GM13976 (cell line): ENCODE measurements at places on chromosomes 13 and 19.

- DNase-seq, result no peak
These were observed 6.8 kb downstream of the ZNF507 start for GRCh38 chr19:32352241-32352630.

DNA sequence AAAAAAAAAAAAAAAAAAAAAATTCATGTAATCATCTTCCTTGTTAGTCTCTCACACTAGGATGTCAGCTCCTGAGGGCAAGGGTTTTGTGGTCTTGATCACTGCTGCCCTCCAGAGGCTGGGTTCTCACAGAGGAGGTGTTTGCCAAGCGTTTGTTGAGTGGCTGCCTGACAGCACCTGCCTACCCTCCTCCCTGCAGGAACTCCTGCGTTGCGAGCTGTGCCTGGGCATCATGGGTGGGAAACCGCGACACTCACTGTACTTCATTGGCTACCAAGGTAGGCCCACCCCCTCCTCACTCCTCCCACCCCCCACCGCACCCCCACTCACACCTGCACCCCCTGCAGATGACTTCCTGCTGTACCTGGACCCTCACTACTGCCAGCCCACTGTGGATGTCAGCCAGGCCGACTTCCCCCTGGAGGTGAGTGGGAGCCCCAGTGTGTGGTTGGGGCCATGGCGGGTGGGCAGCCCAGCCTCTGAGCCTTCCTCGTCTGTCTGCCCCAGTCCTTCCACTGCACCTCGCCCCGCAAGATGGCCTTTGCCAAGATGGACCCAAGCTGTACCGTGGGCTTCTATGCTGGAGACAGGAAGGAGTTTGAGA lies 8.1 kb downstream of the ATG4D start:
- DNase-seq, result no peak

DNA sequence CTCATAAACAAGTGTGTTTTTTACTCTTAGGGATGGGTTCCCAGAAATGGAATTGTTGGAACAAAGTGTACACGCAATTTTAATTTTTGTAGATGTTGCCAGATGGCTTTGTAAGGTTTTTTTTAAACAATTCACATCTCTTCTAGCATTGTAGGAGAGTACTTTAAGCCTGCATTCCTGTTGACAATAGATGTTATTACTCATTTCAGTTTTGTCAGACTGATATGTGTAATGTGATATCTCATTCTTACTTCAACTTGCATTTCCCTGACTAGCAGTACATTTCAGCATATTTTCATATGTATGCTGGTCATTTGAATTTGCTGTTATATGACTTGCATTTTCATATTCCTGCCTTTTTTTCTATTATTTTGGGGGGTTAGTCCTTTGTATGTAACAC lies 186.6 kb upstream of the SLITRK6 start:
- no peak for DNase-seq

GRCh38 chr19:48246101-48246500 lies 9.6 kb downstream of the CARD8 start:
- no peak for DNase-seq

GRCh38 chr13:99959540-99960230 lies 11.9 kb downstream of the ZIC5 start:
- peak; percentile 40 for DNase-seq

- DNase-seq, result no peak
These were observed 29.0 kb downstream of the ZNF20 start for GRCh38 chr19:12111176-12111575.

- DNase-seq, result no peak
These were observed 56.2 kb downstream of the ABCC4 start for GRCh38 chr13:95245071-95245470.

GRCh38 chr19:27775395-27775794 lies 1437.6 kb downstream of the UQCRFS1 start:
- DNase-seq, result no peak

DNA sequence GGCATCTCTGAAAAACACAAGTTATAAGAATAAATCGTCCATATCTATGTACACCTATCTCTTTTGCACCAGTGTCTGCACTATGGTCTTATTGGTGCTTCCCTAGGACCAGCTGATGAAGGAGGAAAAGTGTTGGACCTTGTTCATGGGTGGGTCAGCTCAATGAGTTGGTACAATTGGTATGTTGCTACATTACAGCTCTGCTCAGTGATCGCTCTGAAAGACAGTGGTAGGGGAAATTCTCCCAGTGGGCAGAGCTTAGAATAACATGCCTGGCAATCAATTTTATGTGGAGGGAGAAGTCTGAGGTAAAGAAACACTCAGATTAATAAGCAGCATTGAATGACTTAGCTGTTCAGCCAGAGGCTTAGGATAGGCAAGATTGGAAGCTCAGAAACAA lies 138.7 kb upstream of the KL start:
- no peak for DNase-seq

DNA sequence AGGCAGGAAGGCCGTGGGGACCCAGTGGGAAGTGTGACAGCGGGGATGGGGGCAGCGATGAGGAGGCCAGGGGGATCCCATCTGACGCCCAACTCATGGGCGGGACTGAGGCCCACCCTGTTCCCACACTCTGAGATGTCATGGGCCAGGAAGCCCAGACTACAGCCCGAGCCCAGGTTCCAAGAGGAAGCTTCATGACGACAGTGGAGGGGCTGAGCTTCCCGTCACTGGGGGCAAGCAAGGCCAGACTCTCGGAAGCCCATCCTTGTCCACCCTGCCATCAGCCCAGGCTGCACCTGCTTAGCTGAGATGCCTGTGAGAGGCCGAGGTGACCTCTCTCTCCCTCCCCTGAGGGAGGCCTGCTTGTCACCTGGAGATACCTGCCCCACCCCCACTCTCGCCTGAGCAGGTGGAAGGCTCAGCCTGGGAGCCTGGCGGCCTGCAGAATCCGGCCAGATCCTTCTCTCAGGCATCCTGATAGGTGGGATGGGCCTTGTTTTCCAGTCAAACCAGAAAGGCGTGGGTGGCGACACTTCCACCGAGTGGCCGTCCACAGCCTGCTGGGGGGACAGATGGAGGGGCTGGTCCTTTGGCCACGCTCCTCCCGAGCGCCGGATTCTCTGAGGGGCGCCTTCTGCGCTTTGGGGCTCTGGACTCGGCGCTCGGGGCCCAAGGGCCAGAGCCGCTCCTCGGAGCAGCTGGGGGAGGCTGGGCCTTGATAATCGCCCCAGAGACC lies 4.8 kb downstream of the ZBTB7A start:
- DNase-seq, result no peak

GRCh38 chr13:36418022-36418805 lies 14.1 kb upstream of the CCNA1 start:
- no peak for DNase-seq

DNA sequence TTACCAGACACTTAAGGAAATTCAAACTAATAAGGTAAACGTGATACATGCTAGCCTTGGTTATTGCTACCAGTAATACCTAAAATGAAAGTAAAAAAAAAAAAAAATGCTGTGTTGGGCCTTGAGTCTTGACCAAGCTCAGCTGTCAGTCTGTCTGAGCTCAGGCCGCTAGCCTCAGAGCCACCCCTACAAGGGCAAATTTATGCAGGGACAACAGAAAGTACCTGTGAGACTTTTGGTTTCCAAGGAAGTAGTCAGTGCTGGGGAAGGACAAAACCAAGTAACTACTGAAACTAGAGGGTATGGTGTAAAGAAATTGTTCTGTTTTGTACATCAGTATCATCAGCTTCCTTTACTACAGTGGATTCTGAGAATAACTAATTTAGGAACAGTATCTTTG lies 134.3 kb upstream of the SLITRK5 start:
- DNase-seq, result no peak

- no peak for DNase-seq
These were observed 31.2 kb upstream of the CACNA1A start for GRCh38 chr19:13537454-13537853.

GRCh38 chr13:28983641-28984040 lies 163.5 kb downstream of the MTUS2 start:
- DNase-seq, result no peak

GRCh38 chr19:14514215-14514863 lies 3.9 kb downstream of the DNAJB1 start:
- no peak for DNase-seq

DNA sequence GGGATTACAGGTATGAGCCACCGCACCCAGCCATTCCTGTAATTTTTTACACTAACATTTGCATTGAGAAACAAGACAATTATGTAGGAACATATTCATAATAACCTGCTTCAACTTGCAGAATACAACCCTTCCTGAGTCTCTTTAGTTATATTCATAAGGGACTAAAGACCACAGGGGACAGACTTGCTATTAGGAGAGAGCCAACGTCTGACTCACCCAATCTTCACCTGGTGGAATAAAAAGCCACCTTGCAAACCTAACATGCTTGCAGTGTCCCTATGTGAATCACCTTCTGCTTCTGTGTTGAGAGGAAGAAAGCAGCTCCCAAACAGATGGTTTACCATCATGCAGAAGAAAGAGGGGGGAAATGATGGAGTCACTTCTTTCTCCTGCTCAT lies 456.1 kb downstream of the PCDH9 start:
- no peak for DNase-seq

GRCh38 chr19:44846455-44847143 lies 502 bp downstream of the NECTIN2 start:
- DNase-seq, result no peak

DNA sequence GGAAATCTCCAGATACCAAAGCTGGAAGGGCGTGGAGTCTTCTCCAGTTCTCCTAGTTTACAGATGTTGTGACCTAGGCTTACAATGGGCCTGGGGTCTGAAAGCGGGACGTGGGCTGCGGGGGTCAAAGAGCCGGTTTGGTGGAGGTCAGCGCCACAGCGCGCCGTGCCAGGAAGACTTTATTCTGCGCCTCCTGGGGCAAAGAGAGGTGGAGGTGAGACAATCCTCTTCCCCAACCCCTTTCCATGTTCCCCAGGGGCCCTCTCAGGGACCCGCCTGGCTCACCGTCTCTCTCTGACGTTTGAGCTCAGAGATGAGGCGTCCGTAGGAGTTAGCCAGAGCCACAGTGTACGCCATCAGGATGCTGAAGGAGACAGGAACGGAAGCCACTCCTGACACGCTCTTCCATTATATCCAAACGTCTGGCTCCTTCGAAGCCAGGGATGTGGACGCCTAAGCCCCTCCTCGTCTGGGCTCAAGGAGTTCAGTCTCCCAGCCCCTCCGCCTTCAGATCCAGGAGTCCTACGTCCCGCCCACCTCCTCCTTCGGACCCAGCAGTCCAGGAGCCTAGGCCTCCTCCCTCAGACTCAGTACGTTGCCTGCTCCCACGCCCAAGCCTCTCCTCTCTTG lies 776 bp upstream of the LENG1 start:
- no peak for DNase-seq

DNA sequence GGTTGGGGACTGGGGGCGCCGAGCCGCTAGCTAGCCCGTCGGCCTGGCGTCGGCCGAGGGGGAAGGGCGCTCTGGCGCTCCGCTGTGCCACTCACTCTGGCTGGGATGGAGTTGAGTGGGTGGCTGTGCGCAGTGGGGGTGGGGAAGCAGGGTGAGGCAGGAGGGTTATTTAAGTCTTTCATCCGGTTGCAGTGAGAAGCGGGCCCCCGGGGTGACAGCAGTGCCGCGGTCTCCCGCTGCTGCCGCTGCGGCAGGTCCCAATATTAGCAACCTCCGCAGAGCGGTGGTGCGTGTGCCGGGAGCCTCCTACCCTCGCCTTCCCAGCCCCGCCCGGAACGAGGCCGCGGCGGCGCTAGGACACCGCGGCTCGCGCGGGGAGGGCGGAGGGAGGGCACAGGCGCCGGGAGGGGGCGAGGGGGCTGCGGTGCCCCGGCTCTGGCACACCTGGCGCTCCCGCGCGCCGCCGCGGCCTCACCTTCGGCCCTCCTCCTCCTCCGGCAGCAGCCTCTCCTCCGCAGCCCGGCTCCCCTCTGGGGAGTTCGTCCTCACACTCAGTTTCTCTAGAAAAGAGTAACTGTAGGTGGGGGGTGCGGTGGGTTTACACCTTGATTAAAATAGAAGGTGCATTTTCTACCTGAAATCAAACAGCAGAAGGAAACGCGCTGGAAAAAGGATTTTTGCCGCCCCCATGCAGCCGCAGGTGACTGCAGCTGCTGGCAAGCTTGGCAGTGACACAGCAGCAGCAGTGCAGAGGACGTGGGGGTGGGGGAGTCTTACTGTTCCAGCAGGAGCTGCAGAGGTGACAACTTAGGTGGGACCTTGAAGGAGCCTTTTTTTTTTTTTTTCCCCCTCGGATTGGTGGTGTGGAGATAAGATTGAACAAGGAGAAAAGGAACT lies 4.5 kb downstream of the FGF9 start:
- peak; percentile 43 for DNase-seq

GRCh38 chr13:33637978-33638743 lies 179.8 kb upstream of the RFC3 start:
- DNase-seq, result no peak

DNA sequence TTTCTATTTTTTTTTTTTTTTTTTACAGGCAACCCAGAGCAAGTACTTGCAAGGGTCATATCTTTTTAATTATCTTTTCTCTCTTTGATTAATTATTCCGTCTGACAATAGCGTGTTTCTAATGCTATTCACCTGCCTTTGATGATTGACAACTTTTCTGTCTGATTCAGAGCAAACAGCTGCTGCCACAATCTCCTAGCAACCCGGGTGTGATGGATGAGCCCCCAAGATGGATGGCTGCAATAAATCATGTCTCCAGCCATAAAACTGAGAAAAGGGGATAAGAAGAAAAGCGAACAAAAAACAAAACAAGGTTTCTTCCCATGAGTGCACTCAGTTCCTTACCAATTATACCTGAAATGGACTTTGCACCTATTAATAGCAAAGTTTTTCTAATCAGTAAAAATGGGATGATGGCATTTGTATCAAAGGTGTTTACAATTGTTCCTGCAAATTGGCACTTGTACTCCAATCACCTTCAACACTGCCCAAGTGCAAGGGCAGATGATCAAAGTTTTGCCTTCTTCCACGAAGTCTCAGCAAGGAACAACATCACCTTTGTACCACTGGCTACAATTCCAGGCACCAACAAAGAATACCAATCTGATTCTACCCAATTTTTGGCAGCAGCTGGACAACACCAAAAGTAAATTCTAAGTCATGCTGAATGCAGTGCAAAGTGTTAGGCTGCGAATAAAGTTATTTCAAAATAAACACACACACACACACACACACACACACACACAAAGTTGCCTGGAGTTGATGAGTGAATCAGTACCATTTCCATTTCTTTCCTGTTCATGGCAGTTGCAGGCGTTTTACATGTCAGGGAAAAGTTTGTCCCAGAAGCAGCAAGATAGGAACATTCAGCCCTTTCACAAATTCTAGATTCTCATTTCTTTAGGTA lies 12.0 kb downstream of the TSHZ3 start:
- DNase-seq, result no peak

- no peak for DNase-seq
These were observed 16.9 kb downstream of the SLC25A30 start for GRCh38 chr13:45401314-45401713.

GRCh38 chr19:294946-295686 lies 3.9 kb upstream of the PLPP2 start:
- DNase-seq, result peak; percentile 85

DNA sequence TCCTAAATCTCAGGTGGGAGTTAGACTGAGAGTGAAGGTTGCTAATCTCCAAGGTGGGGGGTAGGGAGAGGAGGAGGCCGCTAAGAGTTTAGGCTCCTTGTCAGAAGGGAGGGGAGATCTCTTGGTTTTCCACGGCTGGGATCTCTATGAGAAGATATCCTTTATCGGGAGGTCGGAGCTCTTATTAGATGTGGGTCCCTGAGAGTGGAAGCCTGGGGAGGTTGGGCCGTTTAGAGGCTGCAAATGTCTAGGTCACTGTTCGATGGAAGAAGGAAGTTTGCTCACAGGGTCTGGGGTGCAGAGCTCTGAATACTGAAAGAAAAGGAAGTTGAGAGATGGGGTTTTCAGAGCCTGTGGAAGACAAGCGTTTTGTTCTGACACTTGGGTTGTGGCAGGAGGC lies 3.8 kb downstream of the MYADM start:
- no peak for DNase-seq

- no peak for DNase-seq
These were observed 3.7 kb downstream of the PRKACA start for GRCh38 chr19:14113762-14114414.
